Activated CD4-positive, CD25-positive, alpha-beta regulatory T cell (primary cell): ENCODE measurements at places on chromosomes 3 and 15.

GRCh38 chr3:155782390-155782953 is 23.6 kb downstream of the C3orf33 start:
- DNase-seq, result no peak

GRCh38 chr15:74328331-74329056 is 39.0 kb downstream of the CYP11A1 start:
- DNase-seq, result no peak

DNA sequence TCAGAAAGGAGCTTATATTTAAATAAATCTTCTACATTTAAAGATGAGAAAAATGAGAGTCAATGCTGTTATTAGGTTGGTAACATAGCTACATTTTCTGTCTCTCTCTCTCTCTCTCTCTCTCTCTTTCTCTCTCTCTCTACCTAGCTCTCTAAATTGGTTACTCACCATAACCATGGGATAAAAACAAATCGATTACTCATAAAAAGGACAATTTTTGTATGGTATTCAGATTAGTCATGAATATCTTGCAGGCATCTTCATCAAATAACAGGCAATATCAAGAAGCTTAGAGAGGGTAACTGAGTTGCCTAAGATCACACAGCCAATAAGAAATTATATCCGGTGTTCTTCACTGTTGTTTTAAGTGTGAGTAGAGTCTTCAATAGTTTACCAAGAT is 81.8 kb upstream of the ALCAM start:
- DNase-seq, result no peak

DNA sequence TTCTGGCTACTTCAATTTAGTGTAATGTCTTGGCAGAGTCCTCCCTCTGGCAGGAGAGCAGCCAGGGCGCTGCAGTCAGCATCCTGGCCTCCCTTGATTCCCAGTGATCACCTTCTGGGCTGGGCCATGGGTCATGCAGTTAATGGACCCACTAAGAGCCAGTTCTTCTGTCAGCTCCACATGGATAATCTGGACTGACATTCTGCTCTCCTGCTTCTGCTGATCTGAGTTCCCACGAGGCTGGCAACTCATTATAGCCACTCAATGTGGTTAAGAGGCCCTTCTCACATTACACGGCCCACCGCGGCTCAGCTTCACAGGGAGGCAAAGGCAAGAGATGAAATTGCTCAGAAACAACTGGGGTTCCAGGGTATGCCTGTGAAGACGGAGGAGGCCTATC is 94.0 kb downstream of the WDR76 start:
- no peak for DNase-seq

DNA sequence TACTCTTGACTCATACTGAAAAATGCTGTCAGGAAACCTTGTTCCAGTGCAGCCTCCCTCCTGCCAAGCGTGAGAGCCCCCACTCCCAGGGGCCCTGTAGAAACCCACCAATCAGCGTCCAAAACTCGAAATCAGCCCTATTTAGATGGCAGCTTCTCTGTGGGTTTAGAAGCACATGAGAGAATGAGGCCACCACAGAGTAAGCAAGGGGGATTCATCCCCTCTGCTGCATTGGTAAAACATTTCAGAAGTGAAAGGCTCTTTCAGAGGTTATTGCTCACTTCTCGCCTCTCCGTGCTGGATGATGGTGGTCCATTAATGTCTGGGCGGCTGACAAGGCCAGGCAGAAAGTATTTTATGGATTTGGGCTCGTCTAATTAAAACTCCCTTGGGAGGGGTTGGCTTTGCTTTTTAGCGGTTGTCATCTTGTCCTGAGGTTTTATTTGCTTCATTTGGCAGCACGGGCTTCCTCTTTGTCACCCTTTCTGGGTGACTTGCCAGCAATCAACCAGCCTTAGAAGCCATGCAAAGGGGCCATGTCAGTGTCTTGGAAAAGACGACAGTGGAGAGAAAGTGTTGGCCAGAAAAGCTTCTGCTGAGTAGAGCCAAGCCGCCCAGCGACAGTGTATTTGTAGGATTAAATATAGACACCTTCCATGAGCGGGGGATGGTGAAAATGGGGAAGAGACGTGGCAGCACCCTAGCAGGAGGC is 145.5 kb downstream of the ATP10A start:
- no peak for DNase-seq

DNA sequence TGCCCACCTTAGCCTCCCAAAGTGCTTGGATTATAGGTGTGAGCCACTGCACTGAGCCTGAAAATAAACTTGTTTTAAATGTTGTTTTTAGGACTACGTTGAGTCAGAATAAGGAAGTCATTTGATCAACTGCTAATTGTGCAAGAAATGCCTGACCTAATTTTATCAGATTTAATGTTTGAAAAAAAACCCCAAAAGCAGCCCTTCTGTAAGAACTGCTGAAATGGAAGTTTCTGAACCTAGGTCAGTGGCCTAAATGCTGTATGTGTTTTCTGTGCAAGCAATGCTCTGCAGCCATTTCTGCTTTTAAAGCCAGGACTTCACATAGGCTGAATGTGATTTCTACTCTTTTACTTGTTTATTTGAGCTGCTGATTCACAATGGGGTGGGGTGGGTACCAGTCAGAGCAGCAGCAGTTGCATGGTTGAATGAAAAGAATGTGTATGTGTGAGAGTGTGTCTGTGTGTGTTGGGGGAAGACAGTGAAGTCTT is 6.6 kb downstream of the GPX1 start:
- DNase-seq, result no peak

DNA sequence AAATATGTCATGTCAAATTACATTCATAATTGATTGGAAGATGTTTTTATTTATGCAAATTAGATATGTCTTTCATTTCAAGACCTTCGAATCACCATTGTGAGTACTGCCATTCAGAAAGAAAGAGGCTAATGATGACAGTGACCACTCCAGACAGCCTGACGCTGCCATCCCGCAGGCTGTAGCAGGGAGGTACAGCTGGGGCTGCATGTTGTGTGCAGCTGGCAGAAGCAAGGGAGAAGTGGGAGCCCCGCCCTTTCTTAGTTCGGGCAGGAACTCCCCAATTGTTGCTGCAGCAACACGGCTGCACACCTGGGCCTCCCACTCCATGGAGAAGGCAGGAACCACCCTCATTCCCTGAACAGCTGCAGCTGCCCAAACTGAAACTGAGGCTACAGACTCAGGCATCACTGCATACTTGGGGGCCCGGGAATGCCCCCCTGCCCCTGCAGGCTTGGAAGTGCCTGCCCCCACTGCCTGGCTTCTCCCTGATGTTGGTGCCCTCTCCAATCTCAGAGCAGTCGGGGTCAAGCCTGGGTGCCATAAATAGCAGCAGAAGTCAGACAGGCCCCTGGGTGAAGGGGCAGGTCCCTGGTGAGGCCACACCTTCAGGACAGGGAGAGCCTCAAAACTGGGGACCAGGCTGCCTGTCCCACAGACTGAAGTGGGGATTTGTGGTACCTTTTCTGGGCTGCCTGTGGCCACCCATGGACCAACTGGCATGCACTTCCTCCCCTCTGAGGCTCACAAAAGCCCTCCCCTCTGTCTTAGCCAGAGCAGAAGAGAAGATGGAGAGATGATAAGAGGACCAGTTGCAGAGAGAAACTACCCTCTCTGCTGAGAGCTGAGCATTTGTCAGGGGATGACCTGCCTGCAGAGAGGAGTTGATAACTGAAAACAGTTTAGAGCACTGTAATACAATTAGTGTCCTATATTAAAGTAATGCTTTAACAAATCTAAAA is 964.6 kb downstream of the SI start:
- no peak for DNase-seq

DNA sequence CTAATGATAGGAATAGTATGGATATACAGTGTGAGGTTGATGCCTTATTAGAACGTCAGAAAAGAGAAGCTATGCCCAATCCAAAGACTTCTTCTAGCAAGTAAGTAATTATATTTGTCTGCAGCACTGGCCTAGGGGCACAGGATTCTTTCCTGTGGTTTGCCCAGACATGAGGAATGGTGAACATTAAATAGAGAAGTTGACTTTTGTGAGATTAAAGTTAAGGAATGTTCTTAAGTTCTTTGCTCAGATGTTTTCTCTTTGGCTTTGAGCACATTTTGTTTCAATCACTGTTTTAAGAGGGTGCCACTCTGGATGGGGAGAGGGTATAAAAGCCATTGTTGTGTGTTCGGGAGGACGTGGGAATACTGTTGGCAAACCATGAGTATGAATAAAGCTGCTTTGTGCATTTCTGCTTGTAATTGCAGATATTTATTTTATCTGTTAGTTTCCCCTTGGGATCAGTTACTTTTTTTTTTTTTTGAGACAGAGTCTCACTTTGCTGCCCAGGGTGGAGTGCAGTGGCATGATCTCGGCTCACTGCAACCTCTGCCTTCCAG is 8.3 kb downstream of the KIF23 start:
- no peak for DNase-seq

GRCh38 chr15:27808182-27808581 is 290.9 kb downstream of the OCA2 start:
- no peak for DNase-seq

GRCh38 chr15:68330416-68330815 is 52.9 kb downstream of the FEM1B start:
- no peak for DNase-seq

GRCh38 chr3:174863488-174863887 is 4.4 kb downstream of the NAALADL2 start:
- no peak for DNase-seq

GRCh38 chr3:128334766-128335165 is 131.9 kb downstream of the DNAJB8 start:
- DNase-seq, result no peak

DNA sequence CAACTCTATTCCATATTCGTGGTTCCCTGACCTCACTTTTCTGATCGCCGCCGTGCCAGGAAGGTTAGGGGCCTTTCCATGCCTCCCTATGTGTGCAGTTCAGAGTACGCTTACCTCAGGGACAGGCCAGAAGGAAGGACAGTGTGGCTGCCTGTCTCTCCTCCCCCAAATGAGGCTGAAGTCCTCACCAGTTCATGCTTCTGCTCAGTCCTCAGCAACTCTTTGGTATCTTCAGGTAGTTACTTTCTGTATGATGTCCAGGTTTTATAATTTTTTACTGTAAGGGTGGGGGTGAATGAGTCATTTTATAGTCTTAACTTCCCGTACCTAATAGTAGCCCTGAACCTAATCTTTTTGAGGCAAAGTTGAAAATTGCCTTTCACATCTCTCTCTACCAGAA is 98.7 kb downstream of the VPS8 start:
- DNase-seq, result no peak

- no peak for DNase-seq
Measured at GRCh38 chr3:161413127-161413854, 42.0 kb upstream of the SPTSSB start.

- DNase-seq, result no peak
Measured at GRCh38 chr15:70204652-70205051, 106.9 kb upstream of the TLE3 start.

- no peak for DNase-seq
Measured at GRCh38 chr3:173045770-173046382, 95.2 kb downstream of the SPATA16 start.

DNA sequence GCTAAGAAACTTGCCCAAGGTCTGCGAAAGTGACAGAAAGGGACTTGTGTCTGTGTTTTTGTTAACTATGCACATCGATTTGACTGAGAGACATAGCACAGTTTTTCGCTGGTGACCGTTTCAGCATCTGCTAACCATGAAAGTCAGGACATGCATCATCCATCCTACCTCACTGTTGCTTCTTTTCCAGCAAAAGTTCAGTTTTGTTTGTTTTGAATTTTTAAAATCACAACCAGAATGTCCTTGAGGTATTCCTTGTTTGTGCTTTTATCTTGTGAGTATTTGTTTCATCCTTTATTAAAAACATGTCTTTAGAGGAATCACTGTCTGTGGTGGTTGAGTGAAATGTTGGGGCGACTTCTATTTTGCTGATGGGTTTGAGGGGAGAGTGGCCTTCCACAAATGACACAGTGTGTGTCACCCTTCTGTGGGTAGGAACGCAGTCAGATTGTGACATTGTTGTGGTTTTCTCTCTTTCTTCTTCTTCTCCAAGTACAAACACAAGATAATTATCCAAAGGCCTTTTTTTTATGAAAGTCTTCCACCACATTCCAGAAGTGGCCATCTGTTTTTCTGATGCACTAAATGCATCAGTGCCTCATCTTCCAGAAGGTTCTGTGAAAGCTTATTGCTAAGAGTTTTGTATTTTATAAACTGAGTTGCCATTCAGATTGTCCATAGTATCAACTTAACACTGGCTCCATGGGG is 214.4 kb upstream of the NR2E3 start:
- DNase-seq, result no peak

DNA sequence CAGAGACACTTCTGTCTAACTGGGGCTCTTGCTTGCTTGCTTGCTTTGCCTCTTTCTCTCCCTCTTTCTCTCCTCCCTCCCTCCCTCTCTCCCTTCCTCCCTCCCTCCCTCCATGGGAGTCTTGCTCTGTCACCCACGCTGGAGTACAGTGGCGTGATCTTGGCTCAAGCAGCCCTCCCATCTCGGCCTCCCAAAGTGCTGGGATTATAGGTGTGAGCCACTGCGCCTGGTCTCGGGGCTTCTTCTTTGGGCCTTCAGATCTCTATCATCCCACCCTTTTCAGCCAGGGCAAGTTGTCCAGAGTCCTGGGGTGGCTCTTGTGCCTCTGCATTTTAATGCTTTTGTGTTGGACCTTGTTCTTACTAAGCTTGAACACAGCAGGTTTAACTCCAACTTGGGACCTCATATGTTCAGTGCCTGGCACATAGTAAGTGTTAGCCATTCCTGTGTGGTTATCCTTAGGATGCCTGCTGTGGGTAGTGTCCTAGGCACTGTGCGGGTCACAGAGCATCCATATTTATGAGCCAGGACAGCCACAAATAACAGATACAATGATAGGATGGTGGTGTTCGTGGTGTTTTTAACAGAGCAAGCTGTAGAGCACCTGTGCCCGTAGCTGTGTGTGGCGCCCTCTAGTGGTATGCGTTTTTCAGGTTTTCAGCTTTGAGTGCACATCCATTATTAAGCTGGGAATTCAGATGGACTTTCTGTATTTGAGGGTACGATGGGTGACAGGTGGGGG is 75.1 kb downstream of the CCK start:
- peak; percentile 53 for DNase-seq

DNA sequence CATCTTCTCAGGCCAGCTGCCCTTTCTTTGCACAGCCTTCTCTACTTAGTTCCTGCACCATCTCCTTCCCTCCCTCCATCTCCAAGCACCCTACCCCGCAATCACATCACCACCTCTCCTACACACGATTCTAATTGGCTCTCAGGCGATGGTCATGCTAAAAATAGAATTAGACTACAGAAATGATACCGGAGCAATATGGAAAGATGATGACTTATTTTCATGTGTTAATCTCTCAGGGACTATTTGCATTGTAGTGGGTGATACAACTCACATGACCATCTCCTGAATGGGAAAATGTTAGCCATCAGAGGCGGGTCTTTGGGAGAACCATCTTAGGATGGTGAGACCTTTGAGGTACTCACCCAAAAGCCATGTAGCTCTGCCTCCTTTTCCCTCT is 54.7 kb upstream of the PPARG start:
- no peak for DNase-seq

DNA sequence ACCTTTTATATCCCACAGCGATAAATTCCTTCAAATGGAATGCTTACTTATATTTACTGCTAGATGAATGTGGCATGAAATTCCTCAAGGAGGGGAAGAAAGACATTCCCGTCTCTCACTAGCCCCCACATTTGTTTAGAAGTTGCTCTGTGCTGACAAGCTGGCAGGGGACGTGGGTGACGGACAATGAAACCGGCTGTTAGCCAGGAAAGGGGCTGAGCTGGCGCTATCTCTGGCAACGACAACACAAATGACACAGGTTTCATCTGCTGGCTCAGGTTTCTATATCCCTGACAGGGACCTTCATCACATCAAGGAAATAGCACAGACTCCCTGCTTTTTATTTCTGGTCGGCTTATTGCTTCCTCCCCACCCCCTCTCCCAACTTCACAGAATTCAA is 15.8 kb downstream of the RUVBL1 start:
- DNase-seq, result no peak
